Amniotic stem cell (primary cell): ENCODE measurements at places on chromosomes 6 and 20.
A peak's percentile ranks its signal among the peaks of the same experiment; 100 is the strongest.

DNA sequence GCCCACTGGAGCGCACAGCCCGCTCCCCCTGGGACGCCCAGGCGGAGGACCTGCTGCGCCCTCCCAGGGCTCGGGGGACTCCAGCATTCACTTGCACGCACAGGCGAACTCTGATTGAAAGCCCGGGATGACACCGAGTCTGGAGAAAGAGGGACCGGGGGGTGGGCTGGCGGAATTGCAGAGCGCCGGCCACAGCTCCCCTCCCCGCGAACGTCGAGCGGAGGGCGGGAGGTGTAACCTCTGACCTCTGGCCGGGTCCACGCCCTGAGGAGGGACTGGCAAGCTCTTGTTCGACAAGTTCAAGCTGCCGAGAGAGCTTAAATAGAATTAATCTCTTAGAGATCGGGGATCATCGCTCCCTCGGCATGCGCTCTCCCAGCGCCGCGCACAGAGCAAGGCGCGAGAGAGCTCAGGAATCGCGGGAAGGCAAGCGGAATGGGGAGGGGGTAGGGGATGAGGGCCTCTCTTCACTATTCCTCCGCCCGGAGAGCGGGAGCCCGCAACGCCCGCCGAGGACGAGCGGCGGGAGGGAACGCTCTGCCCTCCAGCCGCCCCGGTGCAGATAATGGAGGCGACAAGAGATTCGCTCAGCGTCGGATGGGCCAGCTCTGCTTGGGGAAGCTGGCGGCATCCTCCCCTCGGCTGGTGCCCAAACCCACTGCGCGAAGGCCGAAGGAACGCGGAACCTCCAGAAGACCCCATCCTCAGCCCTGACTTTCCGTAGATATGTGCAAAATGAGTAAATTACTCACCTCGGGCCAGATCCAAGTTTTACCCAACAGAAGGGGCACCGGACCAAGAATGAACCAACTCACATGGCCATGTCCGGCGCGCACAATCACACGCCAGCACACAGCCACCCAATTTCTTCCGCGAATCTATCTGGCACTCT, 761 bp upstream of the NR2E1 start:
- no peak for DNase-seq

DNA sequence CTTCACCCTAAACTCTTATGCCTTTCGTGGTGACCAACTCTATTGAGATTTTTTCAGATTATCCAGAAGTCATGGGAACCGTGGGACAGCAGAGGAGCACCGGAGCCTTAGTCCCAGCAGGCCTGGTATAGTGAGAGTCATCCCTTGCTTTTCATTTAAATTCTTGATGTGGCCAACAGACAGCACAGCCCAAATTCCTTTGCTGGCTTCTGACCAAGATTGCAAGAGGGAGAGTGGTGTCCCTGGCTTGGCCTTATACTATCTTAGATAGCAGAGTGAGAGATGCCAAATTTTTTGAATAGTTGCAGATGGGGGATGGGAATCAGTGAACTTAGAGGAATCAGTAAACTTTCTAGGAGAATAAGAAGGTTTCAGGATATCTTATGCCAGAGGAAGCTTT, 7.8 kb downstream of the STX11 start:
- DNase-seq: peak; percentile 38

GRCh38 chr6:136586295-136586694, 36.1 kb upstream of the MAP7 start:
- peak; percentile 51 for DNase-seq

DNA sequence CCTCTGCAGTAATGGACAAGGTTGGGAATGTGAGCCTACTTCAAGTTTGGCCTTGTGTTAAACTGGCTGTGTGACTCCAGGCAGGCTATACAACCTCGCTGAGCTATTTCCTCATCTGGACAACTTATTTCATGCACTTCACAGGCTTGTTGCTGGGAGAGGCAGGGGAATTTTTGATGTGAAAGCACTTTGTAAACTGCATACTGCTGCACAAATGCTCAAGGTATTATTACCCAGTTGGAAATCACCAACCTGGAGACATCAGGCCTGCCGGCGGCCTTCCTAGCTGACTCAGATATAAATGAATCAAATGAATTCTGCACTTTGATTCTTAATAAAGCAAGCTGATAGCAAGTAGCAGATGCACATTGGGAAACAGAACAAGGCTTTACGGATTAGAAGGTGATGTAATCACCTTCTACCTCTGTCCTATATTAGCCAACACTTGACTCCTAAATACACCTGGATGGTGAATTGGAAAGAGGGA, 10.1 kb downstream of the JARID2 start:
- no peak for DNase-seq

GRCh38 chr6:29021434-29021833, 16.3 kb upstream of the ZNF311 start:
- DNase-seq: no peak

DNA sequence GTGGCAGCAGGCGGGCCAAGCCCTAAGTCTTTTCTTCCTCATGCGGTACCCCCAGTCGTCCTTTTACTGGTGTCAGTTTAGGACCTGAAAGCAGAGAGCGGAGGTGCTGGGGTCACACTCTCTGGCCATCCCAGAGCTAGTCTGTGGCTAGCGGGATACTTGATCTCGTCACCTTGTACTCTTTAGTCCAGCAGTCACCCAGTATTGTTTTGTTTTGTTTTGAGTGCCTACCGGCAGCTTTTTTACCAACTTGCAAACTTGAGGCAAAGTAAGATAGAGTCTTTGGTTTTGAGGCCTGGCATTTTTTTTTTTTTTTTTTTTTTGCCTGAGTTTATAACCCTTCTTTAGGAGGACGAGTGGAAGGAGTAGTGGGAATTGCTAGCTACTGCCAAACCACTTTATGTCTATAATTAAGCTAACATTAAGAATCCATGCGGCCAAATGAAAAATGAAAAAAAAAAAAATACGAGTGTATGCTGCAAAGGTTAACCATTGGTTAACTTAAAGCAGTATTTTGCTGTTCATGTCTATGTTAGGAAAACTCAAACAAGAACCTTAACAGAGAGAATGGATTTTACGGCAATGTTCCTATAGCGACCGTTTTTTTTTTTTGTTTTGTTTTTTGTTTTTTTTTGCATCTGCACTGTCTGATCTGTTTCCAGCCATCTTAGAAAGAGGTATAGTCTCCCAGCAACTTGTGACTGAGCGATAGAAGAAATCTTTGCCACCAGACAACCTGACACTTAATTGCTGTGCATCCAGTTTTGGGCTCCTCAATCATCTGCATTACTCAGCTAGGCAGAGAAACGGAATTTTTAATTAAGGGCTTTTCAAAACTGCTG, 56.9 kb downstream of the FAM217A start:
- no peak for DNase-seq
